ENCODE measurements at places on chromosomes 2 and 18. TPM values are rescaled to one million over a fixed set of nuclear protein-coding genes. Genes with fewer than 3 reads are reported as not detected.

- DNase-seq = no peak
- H3K27ac ChIP-seq = no peak overlapping the region
- no peak overlapping the region for H3K4me3 ChIP-seq
- no peaks in the 10 kb centered on the region for H3K4me1 ChIP-seq
Measured at GRCh38 chr2:150981826-150982225, 279.8 kb downstream of the RBM43 start.

The SAG gene
- not detected for polyA plus RNA-seq

The C2orf76 gene
- 21.7 TPM for polyA plus RNA-seq

The PIEZO2 gene
- polyA plus RNA-seq = 0.61 TPM

GRCh38 chr18:32373995-32374394, 96.7 kb downstream of the GAREM1 start:
- H3K27ac ChIP-seq = no peak overlapping the region
- no peak overlapping the region for H3K4me3 ChIP-seq
- no peak for DNase-seq

GRCh38 chr2:100141906-100142305, 484 bp downstream of the AFF3 start:
- DNase-seq = no peak
- H3K36me3 ChIP-seq = peaks cover 5% of the 10 kb centered on the region
- H3K4me1 ChIP-seq = peaks cover 5% of the 10 kb centered on the region
- no peaks in the 10 kb centered on the region for H3K27me3 ChIP-seq

DNA sequence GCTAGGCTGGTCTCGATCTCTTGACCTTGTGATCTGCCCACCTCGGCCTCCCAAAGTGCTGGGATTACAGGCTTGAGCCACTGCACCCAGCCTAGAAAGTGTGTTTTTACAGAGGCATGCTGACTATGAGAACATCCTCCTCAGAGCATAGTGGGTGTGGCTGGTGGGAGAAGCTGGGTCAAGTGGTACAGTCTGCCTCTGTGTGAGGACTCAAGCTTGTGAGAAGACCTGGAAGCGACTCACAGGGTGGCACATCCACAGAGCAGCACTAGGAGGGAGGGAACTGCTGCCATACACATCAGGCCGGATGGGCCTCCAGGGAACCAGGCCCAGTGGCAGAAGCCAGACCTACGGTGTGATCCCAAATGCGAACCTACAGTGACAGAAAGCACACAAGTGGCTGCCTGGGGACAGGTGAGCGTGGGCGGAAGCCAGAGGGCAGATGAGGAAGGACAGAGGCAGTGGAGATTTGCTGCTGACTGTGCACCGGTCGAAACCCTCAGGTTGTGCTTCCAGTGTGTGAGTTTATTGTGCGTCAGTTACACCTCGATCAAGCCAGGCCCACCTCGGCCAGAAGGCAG, 8.9 kb downstream of the ARHGEF4 start:
- H3K27me3 ChIP-seq = no peaks in the 10 kb centered on the region
- H3K4me3 ChIP-seq = no peak overlapping the region
- no peaks in the 10 kb centered on the region for H3K4me1 ChIP-seq
- peak; percentile 64 for DNase-seq

GRCh38 chr2:152583512-152584229, 133.6 kb downstream of the PRPF40A start:
- H3K27ac ChIP-seq = no peak overlapping the region
- no peak overlapping the region for H3K4me3 ChIP-seq
- H3K27me3 ChIP-seq = no peaks in the 10 kb centered on the region
- H3K36me3 ChIP-seq = no peaks in the 10 kb centered on the region
- DNase-seq = no peak
- no peaks in the 10 kb centered on the region for H3K4me1 ChIP-seq

DNA sequence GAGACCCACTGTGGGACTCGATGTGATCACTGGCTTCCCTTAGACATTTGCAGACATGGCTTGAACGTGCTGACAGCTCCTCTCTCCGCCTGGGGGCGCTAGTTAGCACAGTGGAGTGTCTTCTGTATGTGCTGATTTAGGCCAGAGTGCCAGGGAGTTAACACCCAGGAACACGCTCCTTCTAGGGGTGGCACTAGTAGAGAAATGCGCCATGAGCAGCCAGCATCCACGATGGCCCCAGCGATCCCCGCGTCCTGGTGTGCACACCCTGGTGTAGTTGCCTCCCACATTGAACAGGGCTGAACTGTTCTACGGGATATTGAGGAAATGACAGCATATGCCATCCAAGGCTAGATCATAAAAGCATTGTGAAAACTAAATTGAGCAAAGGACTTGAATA, 11.4 kb upstream of the NMUR1 start:
- H3K36me3 ChIP-seq = no peaks in the 10 kb centered on the region
- H3K4me3 ChIP-seq = no peak overlapping the region
- H3K27ac ChIP-seq = no peak overlapping the region

DNA sequence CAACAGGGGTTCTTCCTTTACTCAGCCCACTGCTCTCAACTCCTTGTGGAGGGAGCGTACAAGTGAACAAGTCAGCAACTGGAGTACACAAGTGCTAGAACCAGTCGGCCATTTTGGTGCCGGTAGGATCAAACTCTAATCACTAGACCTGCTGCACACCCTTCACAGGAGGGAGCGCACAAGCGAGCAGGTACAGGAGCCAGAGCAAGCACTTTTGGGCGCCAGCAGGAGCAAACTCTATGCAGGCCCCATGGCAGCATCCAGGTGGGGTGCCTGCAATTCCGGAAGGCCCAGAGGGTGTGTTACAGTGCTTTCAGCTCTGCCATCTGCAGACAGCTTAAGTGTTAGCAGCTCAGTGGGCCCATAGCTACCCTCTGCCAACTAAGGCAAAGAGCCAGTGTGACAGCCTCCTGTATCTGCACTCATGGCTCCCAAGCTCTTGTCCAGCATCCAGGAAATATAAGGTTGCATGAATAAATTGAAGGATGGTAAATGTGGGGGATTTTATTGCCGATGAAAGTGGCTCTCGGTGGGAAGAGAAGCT, 426.1 kb downstream of the DCC start:
- H3K27me3 ChIP-seq = no peaks in the 10 kb centered on the region
- H3K27ac ChIP-seq = no peak overlapping the region
- DNase-seq = no peak

GRCh38 chr2:144666032-144666431, 146.1 kb upstream of the ZEB2 start:
- H3K4me3 ChIP-seq = no peak overlapping the region
- H3K27me3 ChIP-seq = no peaks in the 10 kb centered on the region
- H3K36me3 ChIP-seq = no peaks in the 10 kb centered on the region
- peak overlapping the region; percentile 55 for H3K27ac ChIP-seq
- DNase-seq = no peak

GRCh38 chr2:149004836-149005235, 33.7 kb upstream of the LYPD6B start:
- no peaks in the 10 kb centered on the region for H3K36me3 ChIP-seq
- no peaks in the 10 kb centered on the region for H3K27me3 ChIP-seq
- H3K4me3 ChIP-seq = no peak overlapping the region

The DLX1 gene
- 0.16 TPM for polyA plus RNA-seq

DNA sequence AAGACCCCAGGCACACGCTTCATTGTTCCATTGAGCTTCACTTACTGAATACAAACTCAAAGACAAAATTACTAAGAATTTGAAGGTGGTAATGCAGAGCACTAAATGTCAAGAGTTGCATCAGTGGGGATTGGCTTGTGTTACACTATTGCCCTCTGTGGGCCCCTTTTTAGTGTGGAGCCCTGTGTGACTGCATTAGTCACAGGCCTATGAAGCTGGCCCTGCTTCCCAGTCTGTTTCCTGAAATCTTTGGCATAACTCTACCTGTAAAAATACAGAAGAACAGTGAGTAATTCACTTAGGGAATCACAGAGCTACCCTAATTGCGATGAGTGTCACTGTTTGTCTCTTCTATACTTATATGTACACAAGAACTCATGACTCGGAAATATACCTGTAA, 40.0 kb upstream of the STPG4 start:
- no peak overlapping the region for H3K4me3 ChIP-seq
- no peak for DNase-seq
- H3K36me3 ChIP-seq = no peaks in the 10 kb centered on the region
- H3K4me1 ChIP-seq = peaks cover 11% of the 10 kb centered on the region

The ALPP gene
- not detected for polyA plus RNA-seq

The C1GALT1C1L gene
- 0.28 TPM for polyA plus RNA-seq

GRCh38 chr2:191713837-191714236, 35.9 kb downstream of the NABP1 start:
- no peaks in the 10 kb centered on the region for H3K36me3 ChIP-seq
- H3K27me3 ChIP-seq = no peaks in the 10 kb centered on the region
- no peak for DNase-seq
- no peak overlapping the region for H3K27ac ChIP-seq
- H3K4me1 ChIP-seq = no peaks in the 10 kb centered on the region

The EFHD1 gene
- polyA plus RNA-seq = 19.2 TPM

The FIGLA gene
- 0.39 TPM for polyA plus RNA-seq

The FOXD4L1 gene
- 0.13 TPM for polyA plus RNA-seq

GRCh38 chr2:169619946-169620345, 35.8 kb downstream of the PPIG start:
- H3K4me1 ChIP-seq = no peaks in the 10 kb centered on the region
- no peak for DNase-seq
- no peaks in the 10 kb centered on the region for H3K27me3 ChIP-seq
- no peak overlapping the region for H3K27ac ChIP-seq
- peaks cover 58% of the 10 kb centered on the region for H3K36me3 ChIP-seq
- H3K4me3 ChIP-seq = no peak overlapping the region

The MAPRE3 gene
- polyA plus RNA-seq = 14.0 TPM

- DNase-seq = no peak
- no peaks in the 10 kb centered on the region for H3K36me3 ChIP-seq
- H3K4me3 ChIP-seq = no peak overlapping the region
- H3K4me1 ChIP-seq = peaks cover 12% of the 10 kb centered on the region
Measured at GRCh38 chr2:202612145-202612544, 22.6 kb upstream of the FAM117B start.

DNA sequence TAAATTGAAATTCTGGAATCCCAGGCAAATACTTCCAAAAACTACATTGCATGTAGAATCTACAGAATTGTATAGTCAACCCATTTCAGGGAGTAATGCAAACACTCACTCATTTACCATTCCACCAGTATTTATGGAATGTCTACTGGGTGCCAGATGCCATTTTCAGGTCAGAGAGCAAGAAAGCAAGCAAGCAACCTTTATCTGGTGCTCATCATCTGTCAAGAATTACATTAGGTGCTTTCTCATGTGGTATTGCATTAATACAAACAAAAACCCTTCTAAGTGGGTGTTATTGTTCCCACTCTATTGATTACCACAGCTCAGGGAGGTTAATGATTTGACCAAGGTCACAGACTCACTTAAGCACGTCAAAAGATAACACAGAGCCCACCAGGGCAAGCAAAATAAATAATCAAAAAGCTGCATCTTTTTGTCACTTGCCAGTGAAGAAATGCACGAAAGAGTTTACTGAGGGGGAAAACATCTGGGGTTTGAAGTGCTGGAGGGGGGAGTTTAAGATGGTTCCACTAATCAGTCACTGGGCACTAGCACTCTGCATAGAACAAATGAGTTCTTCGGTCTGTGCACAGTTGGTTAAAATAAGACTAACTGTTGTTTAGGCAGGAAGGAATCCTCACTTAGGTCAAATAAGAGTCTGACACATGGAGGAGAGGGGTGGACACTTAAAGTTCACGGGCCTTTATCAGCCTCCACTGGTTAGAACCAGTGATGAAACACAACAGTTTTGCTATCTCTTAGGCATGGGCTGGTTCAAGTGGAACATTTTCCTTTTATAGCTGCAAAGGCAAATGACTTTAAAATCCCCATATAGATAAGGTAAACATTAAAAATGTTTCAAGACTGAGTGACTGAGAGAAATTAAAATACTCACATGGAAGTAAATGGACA, 208.8 kb downstream of the CDH2 start:
- DNase-seq = no peak
- H3K4me3 ChIP-seq = no peak overlapping the region
- no peak overlapping the region for H3K27ac ChIP-seq
- no peaks in the 10 kb centered on the region for H3K4me1 ChIP-seq

The TFCP2L1 gene
- polyA plus RNA-seq = 1.8 TPM

- DNase-seq = no peak
- no peaks in the 10 kb centered on the region for H3K36me3 ChIP-seq
- H3K4me1 ChIP-seq = no peaks in the 10 kb centered on the region
- no peak overlapping the region for H3K4me3 ChIP-seq
Measured at GRCh38 chr18:68448736-68449135, 266.2 kb downstream of the TMX3 start.

The ACOXL gene
- polyA plus RNA-seq = 0.09 TPM

- H3K4me3 ChIP-seq = no peak overlapping the region
- H3K36me3 ChIP-seq = peaks cover 5% of the 10 kb centered on the region
- no peaks in the 10 kb centered on the region for H3K4me1 ChIP-seq
Measured at GRCh38 chr2:44747794-44748193, 193.7 kb upstream of the SIX3 start.

DNA sequence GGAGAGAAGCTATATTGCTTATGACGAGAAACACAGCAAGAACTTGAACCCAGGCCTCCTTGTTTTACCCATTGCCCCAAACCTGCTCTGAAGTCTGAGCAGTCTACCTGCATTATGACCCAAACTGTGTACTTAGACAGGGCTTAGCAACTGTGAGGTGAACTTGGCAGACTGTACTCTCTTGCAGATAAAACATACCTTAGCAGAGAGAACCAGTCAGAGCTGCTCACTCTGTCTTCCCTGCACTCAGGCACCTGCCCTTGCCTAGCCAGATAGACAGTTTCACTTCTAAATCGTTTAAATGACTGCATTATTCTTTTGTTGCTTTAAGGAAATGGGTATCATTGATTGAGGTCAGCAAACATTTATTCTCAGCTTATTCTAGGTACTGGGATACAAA, 20.3 kb downstream of the ITPRID2 start:
- no peak for DNase-seq
- peaks cover 72% of the 10 kb centered on the region for H3K36me3 ChIP-seq
- no peak overlapping the region for H3K4me3 ChIP-seq
- no peak overlapping the region for H3K27ac ChIP-seq

DNA sequence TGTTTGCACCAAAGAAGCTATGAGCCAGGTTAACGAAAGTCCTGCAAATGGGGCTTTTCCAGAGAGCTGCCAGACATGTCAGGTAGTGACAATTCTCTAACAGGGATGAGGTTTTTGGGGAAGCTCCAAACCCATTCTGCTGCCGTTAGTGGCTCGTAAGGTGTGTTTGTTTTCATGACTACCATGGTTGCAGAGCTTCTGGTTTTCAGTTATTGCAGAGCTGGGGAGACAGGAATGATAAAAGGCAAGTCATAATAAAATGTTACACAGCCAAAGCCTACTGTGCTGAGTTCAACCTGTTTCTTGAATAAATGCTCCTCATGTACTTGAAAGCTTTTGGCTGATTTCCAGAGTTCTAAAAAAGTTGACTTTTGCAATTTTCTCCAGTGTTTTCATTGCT, 209.2 kb upstream of the STK17B start:
- peaks cover 23% of the 10 kb centered on the region for H3K4me1 ChIP-seq
- no peak for DNase-seq
- H3K27me3 ChIP-seq = no peaks in the 10 kb centered on the region
- no peaks in the 10 kb centered on the region for H3K36me3 ChIP-seq
- H3K4me3 ChIP-seq = no peak overlapping the region

DNA sequence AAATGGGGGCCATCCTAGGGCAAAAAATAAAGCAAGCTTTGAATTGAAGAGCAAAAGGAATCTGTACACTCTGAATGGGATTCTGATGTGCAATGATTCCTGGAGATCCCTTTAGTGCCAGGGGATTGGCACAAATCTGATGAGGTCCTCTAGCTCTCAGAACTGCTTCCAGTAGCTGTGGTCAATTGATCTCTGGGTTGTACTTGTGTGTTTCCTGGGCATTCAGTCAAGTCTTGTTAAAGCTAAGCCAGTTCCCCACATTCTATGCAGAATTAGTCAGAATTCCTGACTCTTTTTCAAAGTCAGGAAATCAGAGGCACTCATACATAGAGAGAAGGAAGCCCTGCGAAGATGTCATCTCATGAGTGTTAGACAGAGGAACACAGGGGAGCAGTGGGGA, 161.3 kb downstream of the DNER start:
- no peaks in the 10 kb centered on the region for H3K36me3 ChIP-seq
- no peak overlapping the region for H3K4me3 ChIP-seq
- no peaks in the 10 kb centered on the region for H3K27me3 ChIP-seq
- H3K27ac ChIP-seq = no peak overlapping the region
- no peak for DNase-seq
- H3K4me1 ChIP-seq = no peaks in the 10 kb centered on the region

The UGT1A3 gene
- polyA plus RNA-seq = not detected
